ENCODE measurements at places on chromosomes 5 and 9.

- no peak for DNase-seq
These were observed 323.3 kb downstream of the GADD45G start for GRCh38 chr9:89928106-89928505.

DNA sequence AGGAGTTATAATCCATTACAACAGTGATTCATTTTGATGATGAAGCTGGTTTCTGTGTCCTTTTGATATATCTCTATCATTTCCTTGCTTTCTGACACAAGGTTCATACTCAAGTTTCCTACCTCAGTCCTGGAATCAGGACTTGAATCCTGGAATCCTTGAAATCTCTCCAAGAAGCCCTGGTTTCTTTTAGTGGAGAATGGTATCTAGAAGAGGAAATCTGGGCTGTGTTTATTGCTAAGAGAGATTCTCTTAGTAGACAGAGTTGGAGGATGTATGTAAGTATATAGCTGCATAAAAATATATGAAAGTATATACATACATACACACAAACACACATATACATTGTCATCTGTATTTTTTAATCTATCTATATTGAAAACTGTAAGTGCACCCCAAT, 114.4 kb downstream of the GCNT1 start:
- DNase-seq: no peak

GRCh38 chr5:108461628-108462367, 79.9 kb upstream of the FBXL17 start:
- no peak for DNase-seq

DNA sequence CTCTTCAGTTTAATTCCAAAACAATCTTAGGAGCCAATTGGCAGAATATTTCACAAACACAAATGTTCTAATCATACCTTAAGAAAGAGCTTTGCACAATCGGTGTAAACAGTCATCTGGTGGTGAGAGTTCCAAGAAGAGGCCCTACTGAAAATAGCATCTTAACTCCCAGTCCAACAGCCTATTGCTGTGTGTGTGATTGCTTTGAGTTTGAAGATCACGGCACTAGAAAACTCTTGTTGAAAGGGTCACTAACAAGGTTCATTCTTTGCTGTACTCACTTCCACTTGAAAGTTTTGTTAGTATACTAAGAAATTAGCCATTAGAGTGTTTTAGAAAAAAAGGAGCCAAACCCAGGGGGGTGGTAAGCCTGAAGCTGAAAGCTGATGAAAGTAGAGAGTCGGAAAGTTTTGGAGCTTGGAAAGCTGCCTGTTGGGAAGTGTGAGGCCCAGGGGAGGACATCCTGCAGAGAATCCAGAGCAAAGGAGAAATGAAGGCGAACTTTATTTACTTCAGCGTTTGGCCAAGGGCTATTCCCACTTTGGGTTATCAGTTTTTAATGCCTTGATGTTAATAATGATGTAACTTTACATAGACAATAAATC, 180.3 kb upstream of the GHR start:
- DNase-seq: no peak

DNA sequence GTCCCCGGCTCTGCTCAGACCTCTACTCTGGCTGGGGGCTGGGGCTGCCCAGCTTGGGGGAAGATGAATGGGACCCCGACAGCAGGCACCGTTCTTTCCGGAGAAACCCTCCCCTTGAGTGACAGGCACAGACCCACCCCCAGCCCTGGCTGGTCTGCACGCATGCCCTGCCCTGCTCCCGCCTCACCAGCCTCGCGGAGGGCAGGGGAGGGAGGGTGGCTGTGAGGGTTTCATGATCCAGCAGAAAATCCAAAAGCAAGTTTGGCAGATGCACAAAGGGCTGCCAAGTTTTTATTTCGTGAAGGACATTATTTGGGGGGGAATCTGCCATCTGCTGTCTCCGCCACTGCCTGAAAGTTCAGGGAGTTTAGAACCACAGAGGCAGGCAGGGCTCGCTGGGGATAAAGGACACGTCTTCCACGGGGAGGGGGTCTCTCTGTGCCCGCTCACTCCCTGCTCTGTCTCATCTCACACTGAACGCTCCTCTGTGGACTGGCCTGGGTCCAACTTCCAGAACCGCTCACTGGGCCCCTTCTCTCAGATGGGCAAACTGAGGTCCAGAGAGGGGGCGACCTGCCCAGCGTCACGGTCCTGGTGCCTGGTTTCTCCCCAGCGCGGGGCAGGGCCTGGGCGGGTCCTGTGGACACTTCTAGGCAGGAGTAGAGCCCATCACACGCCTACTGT, 92.9 kb downstream of the RXRA start:
- no peak for DNase-seq

GRCh38 chr5:154317916-154318315, 127.4 kb downstream of the GALNT10 start:
- DNase-seq: no peak

- DNase-seq: no peak
These were observed 60.6 kb downstream of the IPO11 start for GRCh38 chr5:62473209-62473608.

DNA sequence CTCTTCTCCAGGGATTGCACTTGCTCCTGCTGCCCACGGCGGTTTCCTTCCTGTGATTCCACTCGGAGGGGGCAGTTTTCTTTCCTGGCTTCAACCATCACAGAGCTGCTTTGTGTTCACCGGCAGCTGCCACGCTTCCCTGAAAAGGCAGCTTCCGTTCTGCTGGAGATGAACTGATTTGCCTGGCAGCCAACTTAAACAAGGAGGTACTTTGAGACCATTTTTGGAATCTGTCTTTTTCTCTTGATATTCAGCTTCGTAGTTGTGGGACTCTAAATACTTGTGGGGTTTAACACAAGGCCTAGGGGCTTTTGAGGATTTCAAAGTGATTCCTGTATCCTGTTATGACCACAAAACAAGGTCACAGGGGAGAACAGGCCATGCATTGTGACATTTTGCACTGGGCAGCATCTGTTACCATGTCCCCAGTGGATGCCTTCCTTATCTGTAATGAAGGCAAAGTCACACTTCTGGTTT, 192.0 kb downstream of the MTRR start:
- DNase-seq: no peak

DNA sequence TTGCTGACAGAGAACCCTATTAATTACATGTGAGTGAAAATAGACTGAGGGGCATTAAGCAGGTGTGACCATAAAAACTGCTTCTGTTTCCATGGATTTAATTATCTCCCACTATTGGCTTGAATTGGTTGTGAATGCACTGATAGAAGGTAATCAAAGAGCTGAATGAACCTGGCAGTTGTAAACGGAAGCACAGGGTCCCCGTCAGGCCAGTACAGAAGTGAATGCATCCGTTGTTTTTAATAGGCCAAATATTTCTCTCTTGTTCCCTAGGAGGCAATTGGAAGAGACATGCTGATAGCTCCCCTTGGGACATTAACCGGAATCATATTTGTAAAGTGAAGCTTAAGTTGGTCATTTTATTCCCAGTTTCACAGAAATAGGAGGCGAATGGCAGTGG, 147.0 kb downstream of the CAVIN4 start:
- DNase-seq: no peak

DNA sequence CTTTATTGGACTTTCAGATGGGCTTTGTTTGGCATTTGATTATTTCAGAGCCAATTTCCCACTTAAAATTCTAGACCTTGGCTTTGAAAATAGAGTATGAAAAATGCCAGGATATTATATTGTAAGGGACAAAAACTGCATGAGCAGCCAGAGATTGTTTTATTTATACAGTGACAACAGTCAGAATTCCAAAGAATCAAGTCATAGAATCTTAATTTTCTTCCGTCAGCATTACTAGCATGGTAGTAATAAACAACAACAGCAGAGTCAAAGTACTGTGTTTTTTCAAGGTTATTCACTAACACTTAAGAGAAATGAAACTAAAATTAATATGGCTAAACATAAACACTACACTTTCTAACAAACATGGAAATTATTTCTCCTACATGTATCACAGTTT, 52.2 kb downstream of the MLLT3 start:
- DNase-seq: no peak

DNA sequence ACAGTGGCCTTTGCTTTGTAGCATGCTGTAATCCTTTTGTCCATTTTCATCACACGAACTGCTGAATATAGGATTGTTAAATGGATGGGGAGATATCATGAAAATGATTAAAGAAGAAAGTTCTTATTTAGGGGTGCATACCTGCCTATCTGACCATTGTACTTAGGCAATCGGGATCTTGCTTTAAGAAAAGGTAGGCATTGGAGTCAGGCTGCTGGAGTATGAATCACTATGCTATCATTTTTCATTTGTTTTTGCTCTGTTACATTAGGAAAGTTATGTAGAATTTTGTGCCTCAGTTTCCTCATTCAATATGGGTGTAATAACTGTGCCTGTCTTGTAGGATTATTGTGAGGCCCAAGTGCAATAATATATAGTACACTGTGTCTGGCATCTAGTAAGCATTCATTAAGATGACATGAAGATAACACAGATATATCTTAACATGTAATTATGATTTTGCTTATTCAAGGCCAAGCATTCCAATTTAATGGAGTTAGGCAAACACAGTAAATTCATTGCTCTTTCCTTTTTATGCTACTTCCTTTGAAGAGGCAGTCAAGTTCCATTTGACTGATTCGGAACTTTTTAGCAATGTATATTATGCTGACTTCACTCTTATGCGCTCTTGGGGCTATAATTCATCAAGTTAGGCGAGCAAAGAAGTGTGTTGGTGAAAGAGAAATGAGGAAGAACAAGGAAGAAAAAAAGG, 109.9 kb upstream of the CDKN2B start:
- DNase-seq: no peak

DNA sequence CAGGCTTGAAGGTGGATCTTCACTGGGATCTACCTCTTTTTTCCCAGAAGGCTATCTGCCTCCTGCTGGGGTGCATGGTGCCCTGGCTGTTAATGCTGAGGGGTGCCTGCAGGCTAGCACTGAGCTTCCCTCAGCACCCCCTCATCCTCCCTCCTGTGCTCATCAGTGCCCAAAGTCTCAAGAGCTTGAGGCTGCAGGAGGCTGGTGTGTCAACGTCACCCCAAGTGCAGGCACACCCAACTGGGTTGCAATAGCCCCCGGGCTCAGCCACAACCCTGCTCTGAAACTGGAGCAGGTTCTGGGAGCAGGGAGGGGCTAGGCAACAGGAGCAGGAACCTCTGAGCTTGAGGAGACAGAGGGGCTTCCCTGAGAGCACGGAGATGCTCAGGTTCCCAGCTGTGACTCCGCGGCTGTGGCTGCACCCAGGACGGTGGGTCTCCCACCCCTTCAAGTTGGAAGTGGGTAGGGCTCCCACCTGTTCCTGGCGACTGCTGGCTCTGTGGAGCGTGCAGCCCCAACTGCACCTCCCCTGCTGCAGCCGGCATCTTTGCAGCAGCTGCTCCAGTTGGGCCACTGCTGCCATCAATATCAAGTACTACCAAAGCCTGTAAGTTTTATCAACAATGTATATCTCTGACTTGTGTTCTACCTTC, 1266.6 kb upstream of the C9orf72 start:
- no peak for DNase-seq

- DNase-seq: no peak
These were observed 35.3 kb upstream of the HK3 start for GRCh38 chr5:176934309-176934930.

- no peak for DNase-seq
These were observed 15.4 kb downstream of the NIPAL4 start for GRCh38 chr5:157475432-157475831.

GRCh38 chr5:159240301-159240870, 22.7 kb upstream of the UBLCP1 start:
- DNase-seq: no peak

DNA sequence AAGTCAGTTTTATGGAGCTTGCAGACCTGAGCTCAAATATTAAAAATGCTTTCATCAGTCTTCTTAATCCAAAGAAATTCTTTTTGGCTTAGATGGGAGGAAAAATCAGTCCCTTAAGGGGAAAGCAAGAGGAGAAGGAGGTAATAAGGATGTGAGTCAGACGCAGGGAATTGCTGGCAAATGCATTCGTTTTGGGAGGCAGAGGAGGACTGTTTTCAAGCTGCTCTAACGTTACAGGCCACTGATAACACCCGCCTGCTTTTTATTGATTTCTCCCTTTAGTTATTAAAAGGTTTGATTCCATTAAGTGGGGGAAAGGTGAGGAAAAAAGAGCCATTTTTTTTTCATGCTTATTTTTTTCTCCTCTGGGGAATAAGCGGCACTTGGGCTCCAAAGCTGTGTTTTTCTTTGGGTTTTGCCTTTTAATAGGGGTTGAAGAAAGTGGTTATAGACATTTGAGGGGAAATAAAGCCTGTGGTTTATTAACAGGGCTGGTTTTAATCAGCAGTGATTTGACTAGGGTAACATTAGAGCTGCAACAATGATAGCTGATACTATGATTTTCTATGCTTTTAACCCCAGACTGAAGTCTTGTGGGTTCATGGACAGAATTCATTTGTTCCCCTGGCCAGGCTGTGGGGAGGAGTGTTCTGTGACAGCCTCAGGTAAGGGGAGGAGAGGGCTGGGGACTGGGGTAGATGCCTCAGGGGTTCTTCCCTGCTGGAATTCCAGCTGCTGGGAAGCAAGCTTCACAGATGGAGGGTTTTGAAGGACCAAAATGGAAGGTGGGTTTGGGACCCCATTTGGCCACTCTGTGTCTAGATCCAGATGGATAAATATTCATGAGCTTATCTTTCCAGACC, 225.2 kb downstream of the GAS1 start:
- no peak for DNase-seq

- no peak for DNase-seq
These were observed 125.9 kb upstream of the ANKRD55 start for GRCh38 chr5:56358703-56359681.

- DNase-seq: no peak
These were observed 5.9 kb downstream of the CDKN2A start for GRCh38 chr9:21988056-21988990.

DNA sequence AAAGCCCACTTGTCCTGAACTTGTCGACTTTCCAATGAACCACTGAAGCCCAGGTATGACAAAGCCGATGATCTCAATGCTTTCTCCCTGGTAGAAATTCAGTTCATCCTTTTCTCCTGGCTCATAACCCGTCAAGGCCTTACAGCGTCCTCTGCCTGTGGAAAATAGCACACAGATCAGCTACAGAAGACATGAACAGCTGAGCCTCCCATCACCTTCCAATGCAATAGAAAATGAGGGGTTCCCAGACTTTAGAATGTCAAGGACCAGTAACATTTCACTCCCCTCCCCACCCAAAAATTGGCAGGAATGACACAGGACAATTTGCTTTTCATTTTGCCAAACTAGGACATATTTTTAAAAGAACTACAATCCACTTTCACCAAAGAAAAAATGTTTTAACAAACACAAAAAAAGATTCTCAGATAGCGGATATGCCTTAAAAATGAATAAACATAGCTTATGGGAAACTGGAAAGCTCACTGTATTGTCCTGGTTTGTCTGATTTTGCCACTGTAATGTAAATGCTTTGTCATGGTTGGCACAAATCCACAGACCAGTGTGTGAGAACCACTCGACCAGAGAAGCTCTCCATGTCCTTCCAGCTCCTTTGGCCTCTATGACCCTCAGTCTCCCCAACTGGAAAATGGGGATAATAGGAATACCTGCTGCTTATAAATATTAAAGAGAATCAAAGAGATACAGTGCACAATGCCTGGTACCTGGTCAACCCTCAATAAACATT, 24.4 kb downstream of the SH3TC2 start:
- DNase-seq: no peak

- DNase-seq: peak; percentile 52
These were observed 71.4 kb downstream of the RALGPS1 start for GRCh38 chr9:126985870-126986498.

- DNase-seq: no peak
These were observed 362.6 kb downstream of the PTPRD start for GRCh38 chr9:10250219-10250618.

GRCh38 chr5:96326902-96327301, 106.1 kb downstream of the PCSK1 start:
- no peak for DNase-seq

- DNase-seq: no peak
These were observed 37.7 kb downstream of the FAM13B start for GRCh38 chr5:137995077-137995748.
